ENCODE measurements at places on chromosomes 3 and 15.
A peak's percentile ranks its signal among the peaks of the same experiment; 100 is the strongest.

- DNase-seq: no peak
These were observed 99.4 kb downstream of the XRN1 start for GRCh38 chr3:142348460-142348859.

DNA sequence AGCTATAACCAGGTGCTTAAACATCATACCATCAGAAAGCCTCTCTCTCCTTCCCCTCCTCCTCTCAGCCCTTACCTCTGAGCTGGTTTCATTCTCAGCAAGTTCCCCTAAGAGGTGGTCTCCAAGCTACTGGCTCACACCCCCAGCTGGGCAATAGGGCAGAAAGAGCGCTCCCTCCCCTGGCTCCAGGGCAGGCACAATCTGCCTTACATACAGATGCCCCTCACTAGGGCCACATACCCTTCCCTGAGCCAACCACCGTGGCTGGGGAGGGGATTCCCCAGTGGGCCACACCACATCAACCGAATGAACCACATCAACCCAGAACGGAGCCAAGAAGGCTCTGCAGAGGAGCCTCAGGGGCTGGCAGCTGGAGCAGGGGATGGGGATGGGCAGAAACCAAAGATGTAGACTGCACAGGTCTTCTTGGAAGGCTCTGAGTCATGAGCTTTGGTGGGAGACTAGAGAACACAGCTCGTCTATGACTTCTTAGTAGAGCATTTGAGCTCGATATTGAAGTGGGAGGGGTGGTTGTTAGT is 4.6 kb upstream of the FBLN2 start:
- DNase-seq: no peak

DNA sequence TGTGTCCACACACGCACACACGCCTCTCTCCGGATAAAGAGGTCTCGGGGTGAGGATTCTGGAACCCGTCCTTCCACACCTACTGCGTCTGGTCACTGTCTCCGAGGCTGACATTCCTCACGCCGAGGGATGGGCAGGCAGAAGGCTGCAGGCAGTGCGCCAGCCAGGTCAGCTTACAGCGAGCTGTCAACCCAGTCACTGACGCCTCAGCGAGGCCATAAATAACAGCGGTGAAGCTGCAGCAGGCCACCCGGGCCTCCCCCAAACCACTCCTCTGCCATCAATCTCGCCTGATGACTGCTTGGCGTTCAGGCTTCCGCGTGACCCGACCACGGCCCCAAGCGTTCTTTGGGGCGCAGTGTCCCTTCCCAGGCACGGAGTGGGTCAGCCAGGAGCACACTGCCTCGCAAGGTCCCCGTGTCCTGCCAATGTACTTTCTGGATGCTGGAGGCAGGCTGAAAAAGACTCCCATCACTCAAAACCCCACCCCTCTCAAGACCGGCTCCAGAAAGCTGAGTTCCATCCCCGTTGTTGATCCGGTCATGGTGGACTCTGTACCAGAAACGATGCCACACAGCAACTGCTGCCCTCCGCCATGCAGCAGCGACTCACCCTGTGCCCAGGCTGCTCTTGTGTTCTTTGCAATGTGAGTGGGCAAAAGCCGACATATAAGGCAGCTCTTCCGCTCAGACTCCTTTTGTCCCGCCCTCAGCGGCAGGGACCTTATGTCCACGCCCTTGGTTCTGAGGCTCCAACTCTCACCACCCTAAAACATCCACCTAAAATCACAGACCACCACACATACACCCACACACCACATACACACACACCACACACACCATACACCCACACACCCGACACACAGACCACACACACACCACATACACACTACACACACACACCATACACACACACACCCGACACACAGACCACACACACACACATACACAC is 27.1 kb downstream of the CPN2 start:
- no peak for DNase-seq

- DNase-seq: no peak
These were observed 44.4 kb upstream of the GALNT15 start for GRCh38 chr3:16130066-16130465.

GRCh38 chr3:69008980-69009379 is 4.5 kb downstream of the EOGT start:
- DNase-seq: no peak

DNA sequence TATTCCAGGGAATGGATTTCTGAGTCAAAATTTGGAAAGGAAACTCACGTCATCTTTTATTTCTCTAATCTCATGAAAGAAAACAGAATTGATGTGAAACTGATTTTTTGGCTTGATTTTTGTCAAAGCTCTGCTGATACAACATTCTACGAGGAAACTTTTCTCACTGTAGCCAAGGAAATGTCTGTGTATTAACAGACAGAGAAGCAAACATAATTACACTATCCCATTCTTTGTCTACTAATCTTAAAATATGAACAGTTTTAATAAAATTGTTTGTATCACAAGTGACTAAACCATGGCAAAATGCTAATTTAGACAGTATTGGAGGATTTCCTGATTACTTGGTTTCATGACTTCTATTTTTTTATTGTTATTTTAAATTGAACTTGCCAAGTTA is 1437.0 kb downstream of the OTOL1 start:
- DNase-seq: no peak

DNA sequence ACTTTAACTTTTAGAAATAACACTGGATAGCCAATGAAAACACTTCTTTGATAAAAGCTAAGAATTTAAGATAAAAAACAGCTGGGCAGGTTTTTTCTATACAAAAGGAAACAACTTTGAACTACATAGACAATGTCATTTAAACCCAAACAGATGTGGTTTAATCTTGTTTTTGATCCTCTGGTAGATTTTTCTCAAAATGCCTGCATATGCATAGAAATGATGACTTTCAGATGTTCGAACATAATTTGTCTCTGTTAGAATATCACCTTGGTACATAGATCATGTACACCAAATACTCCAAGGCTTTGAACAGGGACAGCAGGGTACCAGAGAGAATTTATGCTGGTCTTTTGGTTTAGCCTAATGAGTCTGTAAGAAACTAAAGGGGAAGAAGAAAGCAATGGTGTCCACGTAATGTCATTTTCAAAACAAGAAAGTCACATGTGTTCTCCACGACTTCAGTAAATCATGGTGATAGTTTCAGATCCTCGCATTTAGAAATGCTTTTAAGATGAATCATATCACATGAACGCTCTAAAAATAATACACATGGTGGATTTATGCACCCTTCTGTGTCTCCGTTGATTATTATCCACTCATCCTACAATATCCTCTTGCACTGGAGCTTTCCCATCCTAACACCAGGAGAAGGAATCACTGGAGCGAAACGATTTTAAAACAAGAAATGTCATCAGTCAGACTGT is 160.1 kb upstream of the PDZRN3 start:
- DNase-seq: no peak

GRCh38 chr15:93246266-93247242 is 157.5 kb upstream of the RGMA start:
- DNase-seq: no peak

DNA sequence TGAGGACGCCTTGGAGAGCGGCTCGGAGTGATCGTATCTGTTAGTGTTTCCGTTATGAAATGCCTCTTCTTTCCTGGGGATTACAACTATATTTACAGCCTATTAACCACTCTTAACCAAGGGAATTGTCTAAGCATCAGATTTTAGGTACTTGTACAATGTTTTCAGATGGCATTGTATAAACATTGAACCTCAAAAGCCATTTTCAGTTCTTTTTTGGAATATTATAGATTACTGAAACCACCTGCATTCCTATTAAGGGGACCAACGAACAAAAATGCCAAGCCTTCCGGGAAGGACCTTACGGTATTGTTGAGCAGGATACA is 1.1 kb downstream of the NEO1 start:
- no peak for DNase-seq

GRCh38 chr3:138284957-138285477 is 44.6 kb downstream of the NME9 start:
- DNase-seq: no peak

DNA sequence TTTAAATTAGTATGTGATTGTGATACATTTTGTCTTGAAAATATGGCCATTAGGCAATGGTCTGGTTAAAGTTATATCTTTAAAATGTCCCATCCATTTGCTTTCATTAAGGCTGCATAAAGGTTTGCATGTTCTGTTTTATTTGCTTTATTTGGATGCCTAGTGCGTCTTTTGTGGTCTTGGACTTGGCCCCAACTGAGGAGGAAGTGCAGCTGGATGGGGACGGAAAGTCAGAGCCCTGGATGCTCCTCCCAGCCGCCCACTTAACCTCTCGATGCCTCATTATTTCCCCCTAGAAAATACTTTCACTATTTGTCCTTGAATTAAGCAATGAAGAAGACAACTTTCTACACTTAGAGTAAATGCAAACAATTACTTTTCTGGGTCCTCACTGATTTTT is 898.2 kb downstream of the MCTP2 start:
- DNase-seq: no peak

DNA sequence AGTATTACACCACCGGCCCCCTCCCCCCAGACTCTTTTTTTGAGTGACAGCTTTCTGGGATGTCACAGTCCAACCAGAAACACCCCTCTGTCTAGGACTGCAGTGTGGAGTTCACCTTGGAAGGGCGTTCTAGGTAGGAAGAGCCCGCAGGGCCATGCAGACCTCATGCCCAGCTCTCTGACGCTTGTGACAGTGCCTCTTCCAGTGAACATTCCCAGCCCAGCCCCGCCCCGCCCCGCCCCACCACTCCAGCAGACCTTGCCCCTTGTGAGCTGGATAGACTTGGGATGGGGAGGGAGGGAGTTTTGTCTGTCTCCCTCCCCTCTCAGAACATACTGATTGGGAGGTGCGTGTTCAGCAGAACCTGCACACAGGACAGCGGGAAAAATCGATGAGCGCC is 63.6 kb downstream of the AAGAB start:
- DNase-seq: no peak

DNA sequence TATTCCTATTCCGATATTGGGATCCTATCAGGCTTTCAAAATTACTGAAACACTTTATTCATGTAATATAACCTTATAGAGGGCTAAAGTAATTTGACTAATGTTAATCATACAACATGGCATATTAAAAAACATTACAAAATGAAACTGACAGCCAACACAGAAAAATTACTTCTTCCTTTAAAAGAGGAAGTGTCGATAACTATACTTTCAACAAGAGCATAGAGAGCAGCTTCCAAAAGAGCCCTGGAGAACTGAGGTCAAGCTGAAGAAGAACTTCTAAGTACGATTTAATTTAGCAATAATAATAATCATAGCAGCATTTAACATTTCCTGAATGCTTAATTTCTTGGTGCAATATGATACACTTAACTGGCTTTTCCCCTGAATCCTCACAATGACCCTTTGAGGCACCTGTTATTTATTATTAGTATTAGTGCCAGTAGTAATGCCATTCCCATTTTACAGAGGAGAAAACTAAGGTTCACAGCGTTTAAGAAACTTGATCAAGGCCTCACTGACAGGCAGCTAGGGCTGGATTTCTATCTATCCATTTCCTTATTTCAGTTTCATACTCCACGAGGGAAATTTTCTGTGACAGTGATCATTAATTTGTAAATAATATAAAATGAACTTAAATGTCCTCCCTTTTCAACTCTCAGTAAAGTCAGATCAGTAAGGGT is 181.6 kb downstream of the CFAP20DC start:
- DNase-seq: no peak

- DNase-seq: no peak
These were observed 121.7 kb upstream of the DLG1 start for GRCh38 chr3:197420115-197420514.

- DNase-seq: no peak
These were observed 127.5 kb downstream of the BDH1 start for GRCh38 chr3:197428117-197428801.

DNA sequence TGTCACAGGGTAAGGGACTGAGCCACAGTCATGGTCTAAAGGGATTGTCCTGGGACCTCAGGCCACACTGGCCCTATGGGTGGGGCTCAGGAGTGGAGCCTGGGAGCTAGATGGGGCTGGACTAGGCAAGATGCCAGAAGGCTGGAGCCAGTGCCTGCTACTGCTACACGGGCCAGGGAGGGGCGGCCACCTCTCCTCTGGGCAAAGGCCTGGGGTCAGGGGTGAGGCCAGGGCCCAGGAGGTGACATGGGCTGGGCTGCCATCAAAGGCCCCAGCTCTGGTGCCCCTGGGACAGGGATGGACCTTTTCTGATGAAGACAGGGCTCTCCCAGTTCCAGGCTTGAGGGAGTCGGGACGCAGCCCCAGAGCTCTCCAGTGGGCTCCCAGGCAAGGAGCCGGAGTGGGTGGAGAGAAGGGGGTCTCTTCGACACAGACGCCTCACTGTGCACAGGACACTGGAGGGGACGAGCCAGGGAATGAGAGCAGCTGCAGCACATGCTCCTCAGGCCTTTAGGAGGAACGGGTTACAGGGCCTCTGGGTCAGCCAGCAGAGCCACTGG is 62.1 kb upstream of the IQSEC1 start:
- peak; percentile 29 for DNase-seq

DNA sequence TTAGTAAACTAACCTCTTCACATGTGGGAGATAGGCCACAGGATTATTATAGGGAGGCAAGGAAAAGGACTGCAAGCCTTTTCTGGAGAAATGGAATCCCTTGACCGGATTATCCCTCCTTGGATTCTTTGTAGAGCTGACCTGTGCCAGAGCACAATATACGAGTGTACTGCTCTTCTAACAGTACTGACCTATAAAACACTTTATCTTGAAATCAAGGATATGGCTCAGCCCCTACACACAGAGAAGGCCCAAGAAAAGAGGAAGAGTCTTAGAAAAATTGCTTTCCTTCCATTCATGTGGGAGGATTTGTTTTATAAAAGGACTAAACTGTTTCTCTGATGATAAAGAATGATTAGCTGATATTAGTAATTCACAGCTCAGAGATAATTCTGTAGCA is 42.2 kb downstream of the DMXL2 start:
- no peak for DNase-seq

GRCh38 chr15:66130496-66131034 is 123.0 kb downstream of the MEGF11 start:
- no peak for DNase-seq

DNA sequence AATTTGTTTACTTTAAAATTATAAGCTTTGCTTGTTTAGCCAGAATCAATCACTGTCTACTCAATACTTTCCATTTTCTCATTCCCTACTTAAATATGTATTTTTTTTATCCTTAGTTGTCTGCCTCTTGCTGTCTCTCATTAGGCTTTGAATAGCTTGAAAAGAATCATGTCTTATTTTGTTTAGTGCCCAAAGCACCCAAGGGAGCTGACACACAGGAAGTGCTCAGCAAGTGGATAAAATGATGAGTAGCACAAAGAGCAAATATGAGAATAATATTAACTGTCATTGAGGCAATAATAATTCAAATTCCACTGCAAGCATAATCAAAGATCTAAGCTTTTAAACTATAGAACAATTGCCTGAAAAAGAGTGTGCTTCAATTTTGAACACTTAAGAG is 19.0 kb upstream of the IL1RAP start:
- no peak for DNase-seq
